CD4-positive, alpha-beta T cell treated with Interleukin-15 for 4 hours (primary cell): ENCODE measurements at places on chromosomes 4 and X.

GRCh38 chr4:147723326-147723725, 8.6 kb upstream of the ARHGAP10 start:
- DNase-seq: no peak

DNA sequence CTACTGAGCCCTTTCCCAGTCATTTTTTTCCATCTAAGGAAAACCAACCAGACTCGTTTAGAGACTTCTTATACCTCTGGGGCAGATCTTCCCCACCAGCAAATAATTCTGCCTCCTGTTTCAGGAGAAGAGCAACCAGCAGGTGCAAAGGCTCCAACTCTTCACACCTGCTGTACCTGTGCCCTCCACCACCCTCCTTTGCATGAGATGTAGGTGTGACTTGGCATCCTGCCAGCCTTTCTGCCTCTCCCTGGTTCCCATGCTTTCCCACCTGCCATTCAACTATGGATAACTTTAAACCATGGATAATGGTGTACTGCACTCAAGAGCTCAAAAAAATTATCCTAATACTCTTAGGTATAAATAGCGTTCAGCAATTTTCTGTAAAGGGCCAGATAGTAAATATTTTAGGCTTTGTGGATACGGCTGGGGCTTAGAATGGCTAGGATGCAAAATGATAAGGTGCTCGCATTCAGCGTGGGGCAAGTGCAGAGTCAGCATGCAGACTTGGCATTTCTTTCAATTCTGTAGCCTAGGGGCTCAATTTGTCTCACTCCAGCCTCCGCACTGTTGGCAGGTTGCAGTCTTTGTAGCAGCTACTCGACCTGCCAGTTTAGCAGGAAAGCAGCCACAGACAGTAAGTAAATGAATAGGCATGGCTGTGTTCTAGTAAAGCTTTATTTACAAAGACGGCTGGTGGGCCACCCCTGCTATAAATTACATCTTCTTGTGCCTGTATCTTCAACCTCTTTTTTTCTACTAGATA, 79.8 kb downstream of the HCCS start:
- DNase-seq: no peak

DNA sequence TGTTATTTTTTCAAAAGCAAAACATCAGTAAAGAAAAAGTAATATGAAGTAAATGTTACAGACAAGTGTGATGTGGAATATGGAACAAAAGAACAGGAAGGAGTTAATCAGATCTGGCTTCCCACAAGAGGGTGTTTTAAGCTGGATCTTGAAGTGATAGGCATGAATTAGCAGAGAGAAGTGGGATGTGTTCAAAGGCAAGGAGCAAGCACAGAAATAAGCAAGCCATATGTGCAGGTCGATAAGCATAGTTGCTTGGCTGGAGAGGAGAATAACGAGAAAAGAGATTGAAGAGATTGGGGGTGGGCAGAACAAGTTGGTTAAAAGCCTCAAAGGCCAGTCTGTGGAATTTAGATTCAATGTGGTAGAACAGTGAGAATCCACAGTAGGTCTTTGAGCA, 60.9 kb upstream of the PRPS1 start:
- DNase-seq: no peak

DNA sequence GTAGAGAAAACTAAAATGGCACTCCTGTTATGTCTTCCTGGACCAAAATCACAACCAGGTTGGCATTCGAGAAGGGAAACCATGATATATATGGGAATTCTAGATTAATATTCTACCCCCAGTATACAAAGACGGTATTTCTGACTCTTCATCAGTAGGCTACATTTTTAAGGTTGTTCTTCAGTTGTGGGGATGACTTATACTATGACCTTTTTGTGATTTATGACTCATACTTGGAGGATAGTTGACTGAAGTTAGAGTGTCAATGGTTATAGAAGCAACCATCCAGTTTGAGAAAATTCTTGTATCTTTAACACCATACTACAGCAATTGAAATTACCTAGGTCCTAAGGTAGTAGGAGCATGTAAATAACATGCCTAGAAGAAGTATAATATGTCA, 49.8 kb upstream of the CYSLTR1 start:
- no peak for DNase-seq

DNA sequence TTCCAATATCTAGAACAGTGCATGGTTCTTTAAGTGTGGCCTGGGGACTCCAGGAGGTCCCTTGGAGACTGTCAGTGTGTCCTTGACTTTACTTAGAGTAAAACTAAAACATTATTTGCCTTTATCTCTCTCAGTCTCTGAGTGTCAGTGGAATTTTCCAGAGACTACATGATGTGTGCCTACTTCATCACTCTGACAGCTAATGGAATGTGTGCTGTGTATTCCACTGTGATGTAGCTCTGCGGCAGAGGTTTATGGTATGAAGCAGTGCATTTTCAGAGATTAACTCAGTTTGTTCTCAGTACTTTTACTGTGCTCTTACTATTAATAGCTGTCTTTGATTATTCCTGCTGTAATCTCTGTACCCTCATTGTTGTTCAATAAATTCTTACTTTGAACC, 85.6 kb downstream of the MANBA start:
- no peak for DNase-seq

DNA sequence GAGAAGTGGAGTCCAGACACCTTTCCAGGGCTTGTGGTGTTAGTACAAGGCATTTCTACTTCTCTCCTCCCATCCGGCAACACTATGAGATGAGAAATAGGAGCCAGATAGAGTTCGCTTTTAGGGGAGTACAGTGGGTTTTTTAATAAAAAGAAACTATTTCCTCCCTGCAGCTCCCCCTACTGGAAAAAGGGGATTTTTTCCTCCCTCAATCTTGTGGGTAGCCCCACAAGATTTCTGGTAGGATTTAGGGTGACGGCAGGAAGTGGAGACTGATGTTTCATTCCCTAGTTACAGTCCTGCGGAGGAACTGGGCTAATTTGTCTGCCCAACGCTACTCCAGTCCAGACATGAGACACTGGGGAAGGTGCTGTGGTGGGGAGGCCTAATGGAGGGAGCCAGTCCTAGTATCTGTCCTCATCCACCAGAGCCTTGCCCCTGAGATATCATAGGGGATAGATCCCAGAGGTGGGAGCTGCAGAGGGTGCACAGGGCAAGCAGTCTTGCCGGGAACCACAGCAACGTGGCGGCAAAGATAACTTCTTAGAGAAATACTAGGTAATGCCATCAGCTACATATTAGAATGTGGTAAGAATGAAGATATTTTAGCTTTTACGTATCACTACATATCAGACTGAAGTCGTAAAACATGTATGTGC, 45.5 kb upstream of the PRKG2 start:
- no peak for DNase-seq
